Cardiac ventricle fibroblast (primary cell): ENCODE measurements at places on chromosomes 3 and 15. TPM values are rescaled to one million over a fixed set of nuclear protein-coding genes. Genes with fewer than 3 reads are reported as not detected.

KPNA4 gene
- total RNA-seq: 16.2 and 17.6 TPM in 2 replicates

TF gene
- total RNA-seq: 0.10 and 0.12 TPM in 2 replicates

RGMA gene
- 14.9 and 19.3 TPM in 2 replicates for total RNA-seq

FBXO40 gene
- total RNA-seq: not detected in 2 replicates

FOXB1 gene
- not detected in 2 replicates for total RNA-seq
